ENCODE measurements at places on chromosomes 2 and 18.

- DNase-seq = no peak
These were observed 13.2 kb downstream of the USP40 start for GRCh38 chr2:233553366-233553765.

- no peak for DNase-seq
These were observed 23.9 kb downstream of the MYO3B start for GRCh38 chr2:170201734-170202393.

- DNase-seq = no peak
These were observed 323.0 kb downstream of the FBXO15 start for GRCh38 chr18:73824671-73825070.

DNA sequence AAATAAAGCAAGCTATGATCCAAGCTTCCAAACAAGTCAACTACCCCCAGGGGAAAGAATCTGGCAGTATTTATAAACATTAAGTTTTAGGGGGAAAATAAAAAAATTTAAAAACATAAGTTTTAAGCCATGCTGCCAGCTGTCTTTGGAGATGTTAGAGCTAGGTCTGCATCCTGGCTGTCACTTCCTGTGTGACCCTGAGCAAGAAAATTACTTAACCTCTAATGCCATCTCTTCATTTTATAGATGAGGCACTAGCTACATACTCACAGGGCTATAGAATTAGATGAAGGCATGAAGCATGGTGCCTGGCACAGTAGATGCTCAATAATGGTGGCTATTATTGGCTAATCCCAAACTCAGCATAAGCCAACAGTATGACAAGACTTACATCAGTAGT is 28.1 kb downstream of the STARD7 start:
- no peak for DNase-seq

- DNase-seq = no peak
These were observed 40.9 kb downstream of the PDK1 start for GRCh38 chr2:172596776-172597175.

GRCh38 chr2:8224347-8225190 is 457.3 kb upstream of the ID2 start:
- DNase-seq = no peak

DNA sequence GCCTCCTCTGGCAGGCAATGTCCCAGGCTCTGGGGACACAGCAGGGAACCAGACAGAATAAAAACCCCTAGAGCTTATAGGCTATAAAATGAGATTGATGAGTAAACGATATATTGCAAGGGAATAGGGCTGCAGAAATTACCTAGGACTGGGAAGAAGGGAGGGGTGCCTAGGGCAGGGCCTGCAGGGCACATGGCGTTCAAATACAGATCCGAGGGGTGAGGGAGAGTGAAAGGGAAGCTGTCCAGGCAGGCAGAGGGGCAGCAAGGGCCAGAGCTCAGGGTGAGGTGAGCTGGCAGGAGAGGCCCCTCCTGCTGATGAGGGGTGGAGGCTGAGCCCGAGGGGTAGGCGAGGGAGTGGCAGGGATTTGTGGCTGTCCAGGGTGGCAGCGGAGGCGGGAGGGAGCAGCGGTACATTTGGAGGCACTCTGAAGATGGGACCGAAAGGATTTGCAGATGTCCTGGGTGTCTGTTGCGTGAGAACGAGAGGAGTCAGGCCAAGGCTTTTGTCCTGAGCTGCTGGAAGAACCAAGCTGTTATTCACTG is 33.7 kb downstream of the KCNIP3 start:
- DNase-seq = no peak

All from NCI-H446 (cell line).